ENCODE measurements at places on chromosomes 2 and 18.

DNA sequence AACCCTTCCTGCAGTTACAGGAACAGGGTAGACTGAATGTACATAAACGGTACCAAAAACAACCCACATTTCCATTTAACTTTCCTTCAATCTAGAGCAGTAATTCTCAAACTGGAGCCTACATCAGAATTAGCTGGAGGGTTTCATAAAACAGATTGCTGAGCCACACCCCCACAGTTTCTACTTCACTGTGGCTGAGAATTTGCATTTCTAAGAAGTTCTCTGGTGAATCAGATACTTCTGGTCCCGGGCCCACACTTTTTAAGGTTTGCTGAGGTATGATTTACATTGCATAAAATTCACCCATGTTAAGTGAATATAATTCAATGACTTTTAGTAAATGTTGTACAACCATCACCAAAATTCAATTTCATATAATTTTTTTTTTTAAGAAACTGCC, 113.7 kb downstream of the SRBD1 start:
- DNase-seq = peak; percentile 19

DNA sequence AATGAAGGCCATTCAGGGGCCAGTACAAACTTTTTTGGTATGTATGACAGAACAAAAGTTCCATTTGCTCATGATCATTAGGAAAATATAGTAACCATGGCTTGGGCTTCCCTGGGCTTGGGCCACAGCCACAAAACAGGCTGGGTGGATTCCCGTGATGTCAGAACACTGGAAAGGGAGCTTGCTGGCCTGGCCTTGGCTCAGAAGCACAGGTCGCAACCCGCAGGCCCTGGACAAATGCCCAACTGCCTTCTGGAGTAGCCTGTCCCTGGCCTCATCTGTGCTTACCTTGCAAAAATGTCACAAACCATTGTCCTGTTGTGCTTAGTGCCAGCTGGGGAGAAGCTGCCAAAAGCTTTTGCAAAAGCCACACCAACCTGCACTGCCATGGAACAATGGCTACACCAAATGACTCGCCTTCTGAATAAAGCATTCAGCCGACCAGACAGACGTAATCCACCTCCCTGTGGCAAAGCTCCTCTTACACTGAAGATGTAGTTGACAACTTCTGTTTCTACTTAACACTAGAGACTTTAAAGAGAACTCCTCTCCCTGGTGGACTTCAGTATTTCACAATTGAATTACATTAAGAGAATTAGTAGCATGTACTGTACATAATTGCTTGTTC, 125.5 kb downstream of the ANKRD44 start:
- no peak for DNase-seq

DNA sequence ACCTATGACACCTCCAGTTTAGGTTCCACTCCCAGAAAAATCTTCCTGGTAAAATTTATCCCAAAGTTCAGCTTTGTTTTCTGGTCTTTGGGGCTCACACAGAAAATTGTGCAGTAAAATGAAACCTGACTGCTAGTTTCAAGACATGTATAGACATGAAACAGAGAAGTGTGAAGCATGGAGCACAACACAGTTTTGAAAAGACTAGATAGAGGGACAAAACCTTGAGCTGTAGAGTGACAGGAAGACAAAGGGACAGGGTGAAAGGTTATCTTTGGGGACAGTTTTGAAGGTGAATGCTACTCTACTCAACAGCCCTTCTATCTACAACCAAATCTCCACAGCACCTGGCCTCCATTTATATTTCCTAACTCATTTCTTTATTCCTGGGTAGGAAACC, 352.6 kb downstream of the RBM43 start:
- no peak for DNase-seq

- no peak for DNase-seq
Observed at GRCh38 chr2:136497709-136498108, 267.6 kb upstream of the THSD7B start.

DNA sequence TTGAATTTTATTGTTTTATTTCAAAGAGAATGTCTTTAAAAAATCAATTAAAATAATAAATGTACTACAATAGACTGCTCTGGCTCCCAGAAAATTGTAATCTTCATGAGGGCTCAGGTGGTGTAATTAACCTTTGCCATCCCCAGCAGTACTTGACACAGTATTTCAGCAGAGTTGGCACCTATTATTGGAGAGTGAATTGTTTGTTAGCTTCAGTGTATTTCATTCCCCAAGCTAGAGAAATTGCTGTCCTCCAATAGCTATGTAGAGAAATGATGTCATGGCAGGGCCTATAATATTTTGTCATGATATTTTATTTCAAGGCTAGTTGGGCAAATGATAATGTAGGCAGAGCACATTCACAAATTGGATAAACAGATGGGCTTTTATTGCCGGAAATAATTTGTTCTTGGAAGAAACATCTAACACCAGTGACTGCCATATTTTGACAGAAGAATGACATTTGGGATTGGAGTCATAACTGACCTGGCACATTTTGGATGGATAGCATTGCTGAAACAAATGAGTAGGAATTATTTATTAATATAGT, 712.0 kb upstream of the NXPH2 start:
- DNase-seq = no peak

- DNase-seq = no peak
Observed at GRCh38 chr2:69067866-69068265, 54.9 kb downstream of the ANTXR1 start.

- DNase-seq = no peak
Observed at GRCh38 chr18:27022477-27022876, 157.0 kb upstream of the AQP4 start.

DNA sequence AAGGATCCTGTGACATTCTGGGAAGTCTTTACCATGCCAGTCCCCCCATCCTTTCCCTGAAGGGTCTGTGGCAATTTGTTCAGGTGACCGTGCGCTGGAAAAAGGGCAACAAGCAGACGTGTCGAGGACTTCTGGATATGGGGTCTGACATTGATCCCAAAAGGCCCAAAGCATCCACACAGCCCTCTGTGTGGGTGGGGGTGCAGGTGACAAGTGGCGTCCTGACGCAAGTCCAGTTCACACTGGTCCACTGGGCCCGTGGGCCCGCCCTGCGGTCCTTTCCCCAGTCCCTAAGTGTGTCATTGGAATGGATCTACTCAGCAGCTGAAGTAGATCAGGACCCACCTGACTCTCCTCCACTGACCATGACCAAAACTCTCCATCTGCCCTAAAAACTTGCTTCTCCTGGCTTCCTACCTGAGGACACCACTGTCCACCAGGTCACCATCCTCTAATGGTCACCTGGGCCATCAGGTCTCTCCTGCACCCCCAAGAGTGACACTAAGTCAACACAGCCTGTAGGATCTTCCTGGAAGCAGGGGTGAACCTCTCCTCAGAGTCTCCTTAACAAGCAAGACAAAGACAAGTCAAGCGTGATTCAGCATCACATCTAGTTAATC, 85.6 kb upstream of the SLC66A3 start:
- DNase-seq = no peak

- no peak for DNase-seq
Observed at GRCh38 chr2:232075080-232075479, 113.6 kb downstream of the DIS3L2 start.

DNA sequence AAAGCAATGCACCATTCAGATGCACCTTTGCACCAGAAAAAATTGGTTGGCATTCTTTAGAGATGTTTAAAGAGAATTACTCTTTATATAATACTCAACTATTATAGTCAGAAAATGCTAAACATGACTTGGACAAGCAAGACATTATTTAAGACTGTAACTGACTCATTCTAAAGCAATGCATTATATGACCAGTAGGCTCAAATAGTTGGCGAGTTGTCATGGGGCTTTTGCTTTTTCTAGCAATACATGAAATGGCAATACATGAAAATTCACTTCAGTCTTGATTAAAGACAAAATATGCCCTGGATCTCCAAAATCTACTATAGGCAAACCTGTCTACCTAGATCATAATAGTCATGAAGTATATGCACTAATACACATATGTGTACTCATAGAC, 216.9 kb upstream of the VWC2L start:
- no peak for DNase-seq

- DNase-seq = no peak
Observed at GRCh38 chr2:101253013-101253702, 472 bp downstream of the CNOT11 start.

Measured in GM12878 (cell line).